HFF-Myc (cell line): ENCODE measurements at places on chromosomes 4 and X.
A peak's percentile ranks its signal among the peaks of the same experiment; 100 is the strongest.

- no peak for DNase-seq
Measured at GRCh38 chr4:33161202-33161601, 2441.0 kb downstream of the PCDH7 start.

GRCh38 chrX:11064851-11065600 is 46.1 kb upstream of the HCCS start:
- peak; percentile 7 for DNase-seq

- no peak for DNase-seq
Measured at GRCh38 chr4:57490520-57491255, 380.5 kb upstream of the IGFBP7 start.

DNA sequence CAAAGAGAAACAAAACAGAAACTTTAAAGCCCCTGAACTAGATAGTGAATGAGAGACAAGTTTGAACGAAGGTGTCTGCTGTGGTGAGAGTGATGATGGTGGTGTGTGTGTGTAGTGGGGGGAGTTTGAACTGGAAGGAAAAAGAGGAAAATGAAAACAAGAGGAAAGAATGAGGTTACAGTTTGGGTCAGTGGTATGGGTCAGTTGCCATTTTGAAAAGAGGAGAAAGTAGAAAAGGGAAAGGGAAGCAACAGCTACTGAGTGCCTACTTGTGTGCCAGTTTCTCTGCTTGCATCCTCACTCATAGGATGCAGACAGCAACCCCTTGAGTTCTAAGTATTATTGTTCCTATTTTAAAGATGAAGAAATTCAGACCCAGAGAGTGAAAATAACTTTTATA is 26.0 kb downstream of the NHSL2 start:
- DNase-seq = no peak

- DNase-seq = no peak
Measured at GRCh38 chrX:25277574-25277973, 261.8 kb upstream of the ARX start.

DNA sequence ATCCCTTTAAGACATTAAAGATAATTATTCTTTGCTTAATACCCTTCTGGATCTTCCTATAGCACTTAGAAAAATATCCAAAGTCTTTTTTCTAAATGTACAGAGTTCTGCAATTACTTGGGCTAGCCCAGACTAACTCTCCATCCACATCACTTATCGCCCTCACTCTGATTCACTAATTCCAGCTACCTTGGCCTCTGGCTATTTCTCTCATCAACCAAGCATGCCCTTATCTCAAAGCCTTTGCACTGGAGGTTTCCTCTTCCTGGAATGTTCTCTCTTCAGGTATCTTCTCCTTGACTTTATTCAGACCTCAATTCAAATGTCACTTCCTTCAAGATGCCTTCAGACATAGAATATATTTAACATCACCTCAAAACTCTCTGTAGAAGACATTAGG is 345.1 kb upstream of the SMIM31 start:
- DNase-seq = no peak

DNA sequence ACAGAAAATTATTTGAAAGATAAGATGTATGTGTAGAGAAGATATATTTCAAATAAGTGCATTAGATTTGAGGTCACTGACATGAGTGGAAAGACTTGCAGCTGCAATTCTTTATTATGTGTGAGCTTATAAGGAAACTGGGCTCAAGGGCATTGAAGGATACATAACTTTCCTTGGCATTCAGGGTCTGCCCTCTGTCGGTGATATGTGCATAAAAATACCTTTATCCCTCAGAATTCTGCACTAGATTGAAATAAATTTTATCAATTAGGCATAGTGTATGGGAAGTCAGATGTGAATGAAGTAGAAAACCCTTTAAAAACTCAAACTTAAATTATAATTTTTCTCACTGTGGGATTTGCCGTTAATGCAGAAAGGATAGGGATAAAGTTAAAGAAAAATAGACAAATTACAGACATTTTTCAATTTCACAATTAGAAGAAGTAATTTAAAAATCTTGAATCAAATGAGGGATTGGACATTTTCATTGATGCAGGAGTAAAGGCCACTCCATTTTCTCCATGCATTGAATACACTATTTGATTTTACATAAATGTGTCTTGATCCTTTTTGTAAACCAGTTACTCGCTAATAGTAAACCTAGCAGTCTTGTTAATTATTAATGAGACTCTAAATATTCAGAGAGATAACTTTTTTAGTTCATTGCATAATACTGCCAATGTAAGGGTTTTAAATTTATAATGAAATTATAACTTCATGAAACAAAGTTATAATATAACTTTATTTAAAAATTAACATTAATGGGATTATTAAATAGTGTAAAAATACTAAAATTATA is 21.0 kb upstream of the ETNPPL start:
- no peak for DNase-seq

GRCh38 chr4:86890790-86891189 is 1.4 kb downstream of the C4orf36 start:
- DNase-seq = no peak

DNA sequence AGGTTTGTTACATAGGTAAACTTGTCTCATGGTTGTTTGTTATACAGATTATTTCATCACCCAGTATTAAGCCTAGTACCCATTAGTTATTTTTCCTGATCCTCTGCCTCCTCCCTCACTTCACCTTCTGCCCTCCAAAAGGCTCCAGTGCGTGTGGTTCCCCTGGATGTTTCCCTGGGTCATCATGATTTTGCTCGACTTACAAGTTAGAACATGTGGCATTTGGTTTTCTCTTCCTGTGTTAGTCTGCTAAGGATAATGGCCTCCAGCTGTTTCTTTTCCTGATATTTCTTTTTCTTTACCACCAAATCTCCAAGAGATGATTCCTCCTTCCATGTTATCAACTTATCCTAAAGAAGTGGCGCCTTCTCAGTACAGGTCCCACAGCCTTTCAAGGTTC is 543.1 kb upstream of the ADGRL3 start:
- DNase-seq = peak; percentile 16

GRCh38 chr4:169238445-169238844 is 32.3 kb downstream of the SH3RF1 start:
- no peak for DNase-seq

- DNase-seq = no peak
Measured at GRCh38 chr4:141638230-141638629, 1.8 kb downstream of the IL15 start.

GRCh38 chrX:25344161-25344936 is 328.6 kb upstream of the ARX start:
- no peak for DNase-seq

DNA sequence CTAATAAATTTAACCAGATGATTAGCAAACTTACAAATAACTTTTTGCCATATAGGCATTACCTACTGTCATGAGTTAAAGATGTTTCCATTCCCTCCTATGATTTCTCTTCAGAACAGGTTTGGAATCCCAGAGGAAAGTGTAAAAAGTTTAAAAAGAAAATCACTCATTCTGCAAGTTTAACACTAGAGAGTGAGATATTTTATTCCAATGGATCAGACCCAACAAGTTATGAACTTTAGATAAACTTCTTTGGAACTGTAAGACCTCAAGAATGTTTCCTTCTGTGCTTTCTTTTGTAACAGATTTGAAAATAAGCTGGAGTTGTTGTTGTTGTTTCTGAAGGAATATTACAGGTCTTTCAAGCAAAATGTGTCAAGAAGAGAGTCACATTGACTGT is 51.6 kb downstream of the PPP3CA start:
- DNase-seq = no peak

GRCh38 chrX:115367951-115368350 is 78.4 kb downstream of the LUZP4 start:
- DNase-seq = no peak

DNA sequence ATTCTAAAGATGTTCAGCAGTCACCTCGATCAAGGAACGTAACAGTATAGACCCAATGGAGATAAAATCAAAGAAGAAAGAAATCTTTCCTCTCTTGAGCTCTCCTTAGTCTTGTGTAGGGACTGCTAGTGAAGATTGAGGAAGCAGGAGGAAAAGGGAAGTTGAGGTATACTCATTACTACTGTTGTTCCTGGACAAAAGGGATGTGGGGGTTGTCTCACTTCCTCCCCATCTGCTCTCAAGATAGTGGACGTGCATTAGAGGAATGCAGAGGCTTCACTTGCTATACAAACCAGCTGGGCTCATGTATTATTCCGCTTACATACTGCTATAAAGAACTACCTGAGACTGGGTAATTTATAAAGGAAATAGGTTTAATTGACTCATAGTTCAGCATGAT is 208.9 kb upstream of the ARHGEF9 start:
- DNase-seq = no peak

DNA sequence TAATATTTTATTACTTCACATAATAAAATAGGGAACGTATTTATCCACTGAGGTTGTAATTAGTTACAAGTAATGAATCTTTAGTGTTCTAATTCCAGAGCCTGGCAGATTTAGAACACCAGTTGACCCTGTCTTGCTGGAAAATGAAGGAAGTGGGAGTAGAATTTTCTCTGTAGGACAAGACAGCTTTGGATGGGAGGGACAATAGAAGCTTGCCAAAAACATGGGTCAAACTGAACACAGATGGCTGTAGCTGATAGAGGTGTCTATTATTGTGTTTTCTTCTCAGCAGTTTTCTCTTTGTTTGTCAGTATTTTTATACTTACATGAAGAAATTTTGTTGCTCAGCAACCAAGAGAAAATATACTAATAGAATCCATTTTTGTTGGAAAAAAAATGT is 20.2 kb downstream of the FAT4 start:
- no peak for DNase-seq

GRCh38 chr4:87051121-87051713 is 116.4 kb downstream of the AFF1 start:
- no peak for DNase-seq

DNA sequence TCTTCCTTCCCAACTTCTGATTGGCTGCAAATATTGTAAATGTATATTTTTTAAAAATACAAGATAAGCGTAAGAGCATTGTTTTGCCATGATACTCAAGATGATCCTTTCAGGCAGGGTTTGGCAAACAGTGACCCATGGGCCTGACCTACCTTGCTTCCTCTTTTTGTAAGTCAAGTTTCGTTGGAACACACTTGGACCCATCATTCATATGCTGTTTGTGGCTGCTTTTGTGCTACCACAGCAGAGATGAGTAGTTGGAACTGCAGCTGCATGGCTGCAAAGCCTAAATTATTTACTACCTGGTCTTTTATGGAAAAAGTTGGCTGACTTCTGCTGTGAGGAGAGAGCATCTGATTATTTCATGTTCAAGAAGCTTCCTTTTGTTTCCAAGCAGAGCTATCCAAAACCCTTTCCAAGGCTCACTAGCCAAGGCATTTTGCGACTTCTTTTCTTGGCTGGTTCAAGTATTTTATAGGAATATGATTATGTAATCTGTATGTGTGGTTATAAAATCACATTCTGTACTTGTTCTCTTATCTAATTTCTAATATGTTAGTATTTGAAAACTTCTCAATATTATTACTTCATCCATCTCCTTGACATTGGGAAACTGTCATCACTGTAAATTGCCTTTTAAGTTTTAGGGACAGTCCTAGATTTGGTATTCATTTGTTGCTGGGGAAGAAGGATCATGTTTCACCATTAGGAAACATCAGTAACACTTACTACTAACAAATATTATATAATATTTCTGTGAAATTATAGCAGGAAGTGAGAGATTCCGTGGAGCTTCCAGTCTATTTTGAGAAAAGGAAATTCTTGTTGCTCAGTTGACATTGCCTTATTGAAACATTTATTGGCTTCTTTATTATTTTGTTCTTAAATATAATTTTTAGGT is 109.2 kb downstream of the ARHGAP10 start:
- no peak for DNase-seq

- no peak for DNase-seq
Measured at GRCh38 chr4:147351083-147351787, 129.7 kb upstream of the EDNRA start.

- DNase-seq = no peak
Measured at GRCh38 chr4:99507762-99508161, 3.1 kb upstream of the C4orf17 start.

DNA sequence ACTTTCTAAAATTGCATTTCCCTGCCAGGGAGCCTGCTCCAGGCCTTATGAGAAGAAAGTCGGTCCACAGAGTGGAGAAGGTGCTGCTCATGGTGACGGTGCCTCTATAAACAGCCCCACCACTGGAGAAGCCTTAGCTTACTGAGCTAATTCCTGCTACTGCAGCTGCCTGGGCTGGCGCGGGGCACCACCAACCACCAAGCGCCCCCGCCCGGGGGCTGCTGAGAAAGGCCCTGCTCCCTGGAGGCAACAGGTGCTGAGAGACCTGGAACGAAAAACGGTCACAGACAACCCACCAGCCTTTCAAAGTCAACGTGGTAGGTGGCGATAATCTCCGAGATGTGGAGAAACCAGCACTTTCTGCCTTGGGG is 2.9 kb downstream of the HCFC1 start:
- no peak for DNase-seq

DNA sequence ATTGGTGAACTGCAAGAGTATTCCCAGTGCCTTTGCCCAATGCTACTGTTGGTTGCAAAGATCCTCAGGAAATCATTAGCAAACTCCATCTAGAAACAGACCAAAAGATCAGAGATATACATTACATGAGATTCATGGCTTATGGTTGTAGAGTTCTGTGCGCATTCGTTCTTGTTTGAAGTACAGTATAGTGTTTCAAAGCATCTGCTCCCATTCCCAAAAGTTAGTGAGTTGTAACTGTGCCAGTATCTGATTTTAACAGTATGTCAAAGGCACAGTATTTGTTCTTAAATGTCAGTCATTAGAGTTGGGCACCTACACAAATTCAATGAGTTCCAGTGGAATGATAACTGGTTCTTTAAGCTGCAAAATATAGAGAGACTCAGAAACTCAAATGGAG is 314.7 kb upstream of the ATOH1 start:
- DNase-seq = no peak

DNA sequence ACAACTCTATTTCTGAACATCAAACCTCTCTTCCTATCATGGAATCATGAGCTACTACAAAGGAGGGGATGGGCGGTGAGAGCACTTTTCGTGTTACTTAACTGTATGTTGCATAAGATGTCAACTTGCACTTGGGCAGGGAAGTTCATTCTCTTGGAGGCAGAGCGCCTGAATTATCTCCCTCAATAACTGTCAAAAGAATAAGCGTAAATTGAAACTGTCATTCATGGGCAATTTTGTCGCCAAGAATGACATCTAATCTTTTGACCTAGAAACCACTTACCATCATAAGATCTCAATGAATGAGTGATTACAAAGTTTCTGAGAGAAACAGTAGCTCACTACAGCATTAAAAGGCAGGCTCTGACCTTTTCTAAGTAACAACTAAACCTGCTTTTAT is 23.5 kb upstream of the USP26 start:
- DNase-seq = no peak

DNA sequence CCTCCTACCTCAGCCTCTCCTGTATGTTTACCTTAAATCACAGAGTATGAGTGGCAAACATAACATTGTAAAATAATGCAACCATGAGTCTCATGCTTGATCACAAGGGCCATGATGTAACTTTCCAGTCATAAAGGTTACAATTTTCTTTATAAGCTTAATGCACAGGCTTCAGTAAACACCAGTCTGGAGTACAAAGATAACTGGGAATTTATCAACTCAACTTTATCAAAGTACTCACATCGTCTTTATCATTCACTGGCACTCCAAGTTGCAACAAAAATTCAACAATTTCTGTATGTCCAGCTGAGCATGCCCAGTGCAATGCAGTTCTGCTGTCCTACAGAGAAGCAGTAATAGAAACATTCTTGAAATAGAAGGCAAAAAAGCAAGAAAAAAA is 2.8 kb downstream of the PSMD10 start:
- DNase-seq = no peak
